Right renal cortex interstitium (tissue), 3 donors: ENCODE measurements at places on chromosomes 7 and 10. TPM values are rescaled to one million over a fixed set of nuclear protein-coding genes. Genes with fewer than 3 reads are reported as not detected.

CACNB2 gene
- polyA plus RNA-seq, result 3.3 TPM

OR6V1 gene
- polyA plus RNA-seq, result not detected

DNA sequence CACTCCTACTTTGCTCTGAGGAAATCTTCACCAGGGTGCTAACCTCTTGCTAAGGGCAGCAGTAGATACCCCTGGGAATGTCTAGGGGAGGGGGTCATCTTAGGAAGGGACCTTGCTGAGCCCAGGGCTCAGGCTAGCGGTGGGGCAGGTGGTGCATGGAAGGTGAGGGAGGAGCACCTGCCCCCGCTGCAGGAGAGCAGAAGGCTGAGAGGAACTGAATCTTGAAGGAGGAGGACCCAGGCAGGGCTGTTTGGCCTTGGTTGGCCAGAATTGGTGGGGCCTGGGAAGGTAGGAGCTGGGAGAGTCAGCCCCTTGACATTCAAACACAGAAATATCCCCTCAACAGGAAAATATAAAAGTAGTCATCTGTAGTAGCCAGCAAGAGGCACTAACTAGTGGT, 7.0 kb downstream of the CALHM3 start:
- DNase-seq, result no peak

DNA sequence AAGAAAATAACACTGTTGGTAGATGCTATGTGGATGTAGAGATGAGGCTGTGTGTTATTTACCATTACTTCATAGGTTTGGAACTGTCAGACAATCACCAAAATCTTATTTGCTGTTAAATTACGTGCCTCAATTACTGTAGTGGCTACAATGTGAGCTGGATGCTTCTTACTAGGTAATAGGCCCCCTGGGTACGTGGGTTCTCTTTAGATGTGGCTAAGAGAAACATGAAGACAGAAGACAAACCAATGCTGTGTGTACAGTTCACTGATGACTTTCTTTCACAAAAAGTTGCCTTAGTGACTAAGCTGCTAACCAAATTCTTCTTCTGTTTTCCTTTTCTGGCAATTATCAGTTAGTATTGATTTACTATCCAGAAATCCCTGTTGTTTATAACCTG, 144.6 kb downstream of the SEMA3E start:
- no peak for DNase-seq

DNA sequence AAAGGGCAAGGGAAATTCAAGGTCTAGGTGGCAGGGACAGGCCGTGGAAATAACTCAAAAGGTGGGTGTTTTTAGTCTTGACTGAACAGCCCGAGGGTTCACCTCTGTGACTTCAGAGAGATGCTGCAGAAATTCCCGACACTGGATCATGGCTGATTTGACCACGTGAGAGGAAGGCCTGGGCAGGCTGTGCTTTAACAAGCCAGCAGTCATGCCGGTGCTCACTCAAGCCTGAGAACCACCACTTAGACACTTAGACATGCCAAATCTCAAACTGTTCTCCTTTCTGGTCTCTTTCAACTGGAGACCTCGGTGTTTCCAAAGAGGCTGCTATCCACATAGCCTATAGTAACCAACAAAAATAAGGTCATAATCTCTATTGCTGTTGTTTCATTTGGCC, 15.4 kb downstream of the TECTB start:
- DNase-seq, result no peak
